Esophagus mucosa (tissue), 1 donor: ENCODE measurements at places on chromosomes 7 and 10. TPM values are rescaled to one million over a fixed set of nuclear protein-coding genes. Genes with fewer than 3 reads are reported as not detected.

CYP26C1 gene
- not detected for total RNA-seq

GRM3 gene
- not detected for total RNA-seq

HOXA5 gene
- 5.6 TPM for total RNA-seq

- ATAC-seq = no peak
These were observed 56.4 kb upstream of the CCDC71L start for GRCh38 chr7:106717254-106717954.

- no peak for ATAC-seq
These were observed 47.9 kb downstream of the SP8 start for GRCh38 chr7:20738518-20739481.

DNA sequence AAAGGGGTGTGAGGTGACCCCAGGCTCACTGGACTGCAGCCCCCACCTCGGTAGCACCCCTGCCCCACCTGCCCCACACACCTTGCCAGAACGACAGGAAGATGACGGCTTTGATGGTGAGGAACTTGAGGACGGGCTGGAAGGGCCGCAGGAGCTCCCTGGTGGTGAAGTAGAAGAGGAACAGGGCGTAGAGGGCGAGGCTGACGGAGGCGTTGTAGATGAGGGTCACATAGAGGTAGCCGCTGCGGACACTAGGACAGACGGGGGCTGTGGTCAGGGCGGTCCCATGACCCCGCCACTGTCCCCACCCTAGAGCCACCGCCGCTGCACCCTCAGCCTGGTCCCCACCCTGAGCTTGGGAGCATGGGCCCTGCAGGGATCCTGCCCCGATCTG lies 7.6 kb downstream of the TMEM184A start:
- ATAC-seq = no peak

DNA sequence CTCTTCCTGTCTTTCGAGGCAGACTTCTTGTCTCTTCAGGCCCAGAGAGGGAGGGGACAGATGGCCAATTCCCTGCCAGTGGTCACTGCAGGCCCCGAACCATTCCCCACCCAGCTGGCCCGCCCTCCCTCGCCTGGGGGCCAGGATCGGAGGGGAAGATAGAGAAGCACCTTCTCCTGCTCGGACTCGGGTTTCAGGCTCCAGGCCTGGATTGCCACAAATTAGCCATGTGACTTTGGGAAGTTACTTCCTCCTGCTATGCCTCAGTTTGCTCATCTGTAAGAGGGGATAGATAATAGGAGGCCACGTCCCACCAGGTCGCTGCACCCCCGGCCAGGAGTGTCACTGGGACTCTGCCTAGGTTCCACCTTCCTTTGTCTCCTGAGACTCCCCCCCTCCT lies 24.8 kb upstream of the PPP2R2D start:
- no peak for ATAC-seq

- no peak for ATAC-seq
These were observed 46.2 kb upstream of the PLCE1 start for GRCh38 chr10:93947524-93947923.

DNA sequence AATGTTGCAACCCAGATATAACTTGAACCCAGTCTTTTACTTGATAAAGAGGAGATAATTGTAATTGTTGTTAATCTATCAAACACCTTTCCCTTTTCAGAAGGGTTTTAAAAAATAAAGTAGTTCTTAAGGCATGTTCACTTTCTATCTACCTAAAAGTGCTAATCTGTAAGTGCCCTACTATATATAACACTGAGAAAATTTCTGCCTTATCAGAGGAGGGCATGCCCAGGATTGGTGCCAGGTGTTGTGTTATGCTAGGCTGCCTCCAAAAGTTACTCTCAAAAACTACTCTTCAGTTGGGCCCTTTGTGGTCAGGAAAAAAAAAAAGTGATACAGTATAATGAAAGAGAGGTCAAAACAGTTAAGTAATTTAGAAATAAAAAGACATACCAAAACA lies 36.3 kb downstream of the SMNDC1 start:
- no peak for ATAC-seq

DNA sequence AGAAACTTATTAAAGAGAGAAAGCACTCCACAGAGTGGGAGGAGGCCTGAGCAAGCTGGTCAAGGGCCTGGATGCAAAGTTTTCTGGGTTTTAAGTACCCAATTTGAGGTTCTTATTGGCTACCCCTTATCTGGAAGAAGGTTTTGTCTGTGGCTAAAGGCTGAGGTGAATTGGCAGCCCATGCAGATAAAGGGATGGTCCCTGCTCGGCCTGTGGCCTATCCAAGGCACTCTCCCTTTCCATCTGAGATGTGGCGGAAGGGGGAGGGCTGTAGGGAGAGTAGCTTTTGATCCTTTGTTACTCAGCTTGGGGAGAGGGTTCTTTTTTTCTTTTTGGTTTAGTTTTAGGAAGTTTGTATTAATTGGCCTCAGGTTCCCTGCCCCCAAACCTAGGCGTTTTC lies 465.1 kb downstream of the ATRNL1 start:
- no peak for ATAC-seq

- ATAC-seq = peak; percentile 72
These were observed 191.8 kb downstream of the PTPRN2 start for GRCh38 chr7:158395780-158396278.

DNA sequence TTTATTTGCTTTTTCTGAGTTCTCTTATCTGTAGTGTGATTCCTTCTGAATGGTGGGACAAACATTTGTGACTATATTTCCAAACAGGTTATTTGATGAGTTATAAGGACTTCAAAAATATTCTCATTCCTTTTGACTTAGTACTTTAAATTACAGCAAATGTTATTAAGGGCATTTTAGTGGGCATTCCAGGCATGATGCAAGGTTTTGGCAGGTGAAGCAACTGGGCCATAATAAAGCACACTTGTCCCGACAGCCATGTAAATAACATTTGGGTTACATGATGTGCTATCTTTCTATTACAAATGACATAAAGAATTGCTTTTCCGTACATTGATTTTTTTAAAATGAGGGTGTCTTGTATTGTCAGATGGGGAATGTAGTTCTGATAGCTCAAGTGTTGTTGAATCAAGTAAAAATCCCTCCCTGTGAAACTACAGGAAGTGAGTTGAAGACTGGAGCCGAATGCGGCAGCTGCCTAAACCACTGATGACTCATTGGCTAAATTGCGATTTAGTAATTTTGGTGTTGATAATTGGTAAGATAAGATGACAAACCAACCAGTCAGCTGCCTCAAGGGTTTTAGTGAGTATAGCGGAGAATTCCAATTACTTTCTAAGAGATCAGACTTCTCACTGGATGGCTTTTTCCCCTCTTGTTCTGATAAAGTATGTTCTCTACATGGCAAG lies 231.3 kb upstream of the NPY start:
- ATAC-seq = no peak

DNA sequence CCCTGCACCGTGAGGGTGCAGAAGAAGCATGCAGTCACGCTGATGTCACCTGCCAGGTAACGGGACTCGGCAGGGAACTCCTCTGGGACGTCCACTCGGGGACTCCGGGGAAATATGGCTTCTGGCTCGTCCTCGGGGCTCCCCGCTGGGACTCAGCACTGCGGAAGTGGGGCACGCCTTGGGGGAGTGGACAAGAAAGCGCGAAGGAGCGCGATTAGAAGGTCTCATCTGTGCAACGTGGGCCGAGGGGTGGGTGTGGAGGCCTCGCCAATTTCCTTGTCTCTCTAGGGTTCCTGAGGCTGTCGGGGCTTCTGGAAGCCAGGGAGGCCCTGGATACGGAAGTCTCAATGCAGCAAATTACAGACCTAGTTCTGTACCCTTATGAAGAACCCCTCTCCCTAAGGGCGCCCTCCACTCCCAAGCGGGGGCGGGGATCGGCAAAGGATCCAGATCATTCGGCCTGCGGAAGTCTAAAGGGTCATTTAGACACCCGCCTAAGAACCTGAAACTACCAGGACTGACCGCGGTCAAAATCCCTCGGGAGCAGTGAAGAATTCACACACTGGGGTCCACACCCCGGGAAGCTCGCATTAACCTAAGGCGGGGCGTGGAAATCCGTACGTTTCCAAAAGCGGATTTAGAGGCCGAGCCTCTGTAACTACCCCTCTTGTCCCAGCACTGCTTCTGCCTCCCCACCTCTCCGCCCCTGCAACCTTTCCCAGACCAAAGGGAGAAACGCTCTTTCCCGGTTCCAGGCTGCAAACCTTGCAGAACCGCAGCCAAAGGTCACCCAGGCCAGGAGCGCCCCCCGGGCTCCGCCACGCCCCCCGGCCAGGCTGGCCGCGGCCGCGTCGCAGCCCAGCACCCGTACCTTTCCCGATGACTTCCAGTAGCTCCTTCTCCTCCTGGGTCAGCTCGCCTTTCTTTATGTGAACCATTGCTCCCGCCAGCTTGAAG lies 640 bp downstream of the ANKMY2 start:
- peak; percentile 29 for ATAC-seq

DNA sequence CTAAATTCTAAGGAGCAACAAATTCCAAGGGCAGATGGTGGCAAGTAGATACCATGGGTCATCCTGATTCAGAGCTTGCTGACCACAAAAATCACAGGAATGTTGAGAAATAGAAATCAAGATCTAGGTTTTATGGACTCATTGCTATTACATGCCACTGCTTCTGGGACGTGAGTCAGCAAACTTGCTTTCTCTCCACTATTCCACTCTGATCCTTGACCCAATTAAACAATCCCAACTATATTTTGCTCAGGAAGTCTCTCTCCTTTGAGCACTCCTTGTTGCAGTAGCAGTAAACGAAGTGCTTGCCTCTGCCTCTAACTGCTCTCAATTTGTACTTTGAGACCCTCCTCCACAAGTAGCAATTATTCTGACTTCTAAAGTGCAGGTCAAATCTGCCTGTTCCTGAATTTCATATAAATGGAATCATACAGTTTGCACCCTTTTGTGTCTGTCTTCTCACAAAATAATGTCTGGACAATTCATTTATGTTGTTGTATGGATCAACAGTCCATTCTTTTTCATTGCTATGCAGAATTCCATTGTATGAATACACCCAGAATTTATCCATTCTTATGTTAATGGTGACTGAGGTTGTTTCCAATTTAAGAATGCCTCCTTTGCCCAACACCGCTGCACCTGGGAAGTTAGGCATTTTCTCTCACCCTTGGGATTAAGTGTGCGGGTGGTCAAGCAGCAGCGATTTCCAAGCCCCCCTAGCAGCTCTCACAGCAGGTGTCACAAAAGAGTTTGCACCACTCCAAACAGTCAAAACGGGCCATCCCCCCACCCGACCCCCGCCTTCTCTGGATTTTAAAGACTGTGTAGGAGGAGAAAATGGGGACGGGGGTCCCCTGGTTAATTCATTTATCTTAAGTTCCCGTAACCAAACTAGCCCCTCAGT lies 35.9 kb downstream of the ACSM6 start:
- no peak for ATAC-seq
